ENCODE measurements at places on chromosomes 16 and 17.

GRCh38 chr17:46047398-46047797 is 48.3 kb downstream of the STH start:
- DNase-seq = no peak

GRCh38 chr17:48629411-48629759 is 3.2 kb upstream of the HOXB9 start:
- no peak for DNase-seq

DNA sequence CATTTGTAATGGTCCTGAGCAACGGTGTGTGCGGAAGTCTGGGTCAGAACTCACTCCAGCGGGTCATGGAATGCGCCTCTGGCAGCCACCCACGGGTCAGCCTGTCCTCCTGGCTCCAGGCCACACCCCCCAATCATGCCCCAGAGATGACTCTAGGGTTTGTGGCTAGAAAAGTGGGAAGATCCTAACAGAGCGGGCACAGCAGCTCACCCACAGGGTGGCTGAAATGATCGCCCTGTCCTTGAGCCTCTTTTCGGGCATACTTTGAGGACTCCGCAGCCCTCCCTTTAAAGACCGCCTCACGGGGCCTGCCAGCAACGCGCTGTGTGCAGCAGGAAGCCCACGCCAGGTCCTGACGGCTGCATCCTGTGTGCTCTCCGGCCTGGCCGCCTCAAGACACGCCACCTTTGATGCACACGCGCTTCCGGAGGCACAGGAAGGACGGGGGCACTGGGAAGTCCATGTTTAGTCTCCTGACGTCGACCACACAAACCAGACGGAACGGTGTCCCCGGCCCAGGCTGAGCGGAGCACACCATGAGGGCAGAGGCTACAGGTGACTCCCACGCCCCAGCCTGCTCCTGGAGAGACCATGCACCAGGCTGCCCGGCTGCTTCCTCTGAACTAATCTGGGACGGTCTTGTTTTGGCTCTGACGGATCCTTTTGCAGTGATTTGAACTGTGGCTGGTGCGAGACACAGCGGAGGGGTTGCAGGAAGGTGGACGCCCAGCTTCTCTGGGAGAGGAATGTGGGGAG is 92.9 kb downstream of the TBC1D16 start:
- no peak for DNase-seq

GRCh38 chr16:79754501-79754900 is 154.0 kb upstream of the MAF start:
- no peak for DNase-seq

DNA sequence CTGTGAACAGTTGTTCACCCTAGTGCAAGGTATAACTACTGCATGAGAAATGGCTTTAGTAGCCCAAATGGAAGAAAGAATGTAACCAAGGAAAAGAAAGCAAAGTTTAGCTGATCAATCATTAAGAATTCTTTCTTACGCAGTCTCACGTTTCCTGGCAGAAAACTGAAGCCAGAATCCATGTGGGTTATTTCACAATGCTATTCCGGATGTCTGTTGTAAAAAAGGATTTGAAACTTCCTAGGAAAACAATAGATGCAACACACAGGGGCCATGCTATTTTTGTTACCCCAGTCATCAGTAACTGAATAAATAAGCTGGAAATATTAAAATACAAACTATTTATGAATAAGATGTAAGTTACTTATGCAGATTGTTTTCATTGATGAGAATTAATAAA is 802.5 kb downstream of the CDH8 start:
- no peak for DNase-seq

GRCh38 chr16:4372001-4372577 is 441 bp downstream of the VASN start:
- no peak for DNase-seq

DNA sequence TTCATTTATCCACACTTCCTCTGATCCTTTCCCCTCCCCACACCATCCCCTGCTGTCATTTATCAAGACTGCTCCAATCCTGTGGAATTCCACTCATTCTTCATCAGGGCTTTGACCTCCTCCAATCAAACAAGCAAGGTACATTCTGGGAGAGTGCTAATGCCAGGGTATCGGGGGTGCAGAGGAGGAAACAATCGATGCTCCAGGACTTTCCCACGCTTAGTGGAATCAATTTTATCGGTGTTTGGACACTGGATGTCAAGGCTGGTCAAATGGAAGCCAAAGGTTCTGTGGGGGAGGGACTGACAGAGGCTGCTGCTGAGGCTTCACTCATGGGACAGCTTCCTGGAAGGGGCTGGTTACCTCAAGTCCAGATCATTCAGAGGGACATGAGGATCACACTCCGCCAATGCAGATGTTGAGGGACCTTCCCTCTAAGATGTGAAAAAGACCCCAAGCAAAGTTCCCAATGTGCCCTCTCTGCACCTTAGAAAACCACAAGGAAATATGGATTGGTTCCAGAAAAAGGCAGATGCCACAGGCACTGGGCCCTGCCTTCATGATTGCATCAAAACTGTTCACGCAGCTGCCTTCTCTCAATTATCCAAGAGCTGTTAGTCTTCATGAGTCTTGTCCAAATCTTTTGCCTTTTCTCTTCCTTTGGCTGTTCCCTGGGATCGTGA is 44.7 kb upstream of the SOX9 start:
- DNase-seq = no peak

DNA sequence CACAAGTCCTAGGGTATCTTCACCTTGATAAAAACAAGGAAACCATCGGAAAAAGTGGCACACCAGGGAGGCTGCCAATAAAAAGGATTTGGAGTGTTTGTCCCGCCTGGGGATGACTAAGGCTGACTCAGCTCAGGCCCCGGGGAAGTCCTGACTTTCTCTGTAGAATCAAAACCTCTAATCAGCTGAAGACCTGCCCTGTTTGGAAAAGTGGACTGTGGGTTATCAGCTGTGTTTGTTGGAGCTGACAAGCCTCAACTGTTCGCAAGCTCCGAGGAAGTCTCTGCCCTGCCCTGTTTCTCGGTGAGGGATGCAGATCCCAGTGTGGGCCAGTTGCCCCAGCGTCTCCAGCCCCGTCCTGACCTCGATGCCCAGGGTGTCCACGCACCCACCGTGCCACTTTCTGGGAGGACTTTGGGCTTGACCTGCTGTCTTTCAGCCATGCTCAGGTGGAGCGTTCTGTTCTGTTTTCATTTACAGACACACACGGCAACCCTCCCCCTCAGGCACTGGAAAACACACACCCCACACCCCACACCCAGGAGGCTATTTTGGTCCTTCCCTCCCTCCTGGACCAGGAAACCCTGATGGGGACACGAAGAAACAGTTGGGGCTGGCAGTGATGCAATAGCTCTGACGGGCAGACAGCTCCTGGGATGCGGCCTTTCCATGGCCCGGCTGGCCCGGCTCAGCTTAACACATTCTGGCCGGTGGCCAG is 27.6 kb upstream of the PITPNA start:
- peak; percentile 59 for DNase-seq

GRCh38 chr16:66359012-66359411 is 7.5 kb upstream of the CDH5 start:
- DNase-seq = no peak

DNA sequence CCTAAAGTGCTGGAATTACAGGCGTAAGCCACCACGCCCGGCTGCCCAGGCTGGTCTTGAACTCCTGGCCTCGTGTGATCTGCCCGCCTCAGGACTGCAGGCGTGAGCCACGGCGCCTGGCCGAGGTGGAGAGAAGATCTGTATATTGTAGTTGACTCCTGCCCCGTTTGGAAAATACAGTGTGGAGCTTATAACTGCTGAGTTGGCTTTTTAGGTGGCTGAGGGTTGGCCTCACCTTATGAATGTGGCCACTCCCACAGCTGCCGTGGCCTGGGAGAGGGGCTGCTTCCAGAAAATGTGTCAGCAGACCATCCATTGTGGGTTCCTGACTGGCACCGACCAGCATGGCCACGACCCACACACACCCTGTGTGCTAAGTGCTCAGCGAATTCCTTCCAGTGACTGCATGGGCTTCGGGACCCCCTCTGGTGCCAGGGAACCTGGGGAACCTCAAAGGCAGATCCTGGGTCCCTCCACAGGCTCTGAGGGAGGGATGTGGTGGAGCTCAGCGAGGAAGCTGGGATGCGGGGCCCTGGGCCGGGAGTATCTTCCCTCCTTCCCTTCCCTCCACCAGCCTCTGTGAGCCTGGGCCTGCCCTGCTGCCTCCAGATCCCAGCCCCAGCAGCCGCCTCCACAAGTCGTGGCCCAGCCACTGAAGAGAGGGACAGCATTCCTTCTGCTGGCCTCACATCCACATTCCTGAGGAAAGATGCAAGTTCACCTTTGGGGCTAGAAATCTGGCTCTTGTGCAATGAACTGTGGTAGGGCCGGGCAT is 10.9 kb upstream of the RAB11FIP3 start:
- no peak for DNase-seq

- no peak for DNase-seq
Observed at GRCh38 chr16:86761111-86762031, 183.0 kb downstream of the FOXL1 start.

- DNase-seq = no peak
Observed at GRCh38 chr16:66873685-66874055, 6.6 kb upstream of the PDP2 start.

- DNase-seq = no peak
Observed at GRCh38 chr17:14580499-14580898, 279.6 kb downstream of the HS3ST3B1 start.

DNA sequence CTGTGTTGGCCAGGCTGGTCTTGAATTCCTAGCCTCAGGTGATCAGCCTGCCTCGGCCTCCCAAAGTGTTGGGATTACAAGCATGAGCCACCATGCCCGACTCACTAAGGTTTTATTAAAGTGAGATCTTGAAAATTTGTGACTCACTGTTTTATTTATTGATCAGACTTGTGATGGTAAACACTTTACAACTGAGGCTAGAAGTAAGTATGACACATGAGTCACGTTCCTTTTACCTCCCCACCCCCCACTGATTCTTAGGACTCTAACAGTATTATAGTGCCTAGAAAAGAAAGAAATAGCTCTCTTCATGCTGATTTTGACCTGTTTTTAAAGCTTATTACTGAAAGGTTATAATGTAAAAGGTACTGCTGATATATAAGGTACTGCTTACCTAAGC is 160.6 kb downstream of the TANC2 start:
- no peak for DNase-seq

- DNase-seq = no peak
Observed at GRCh38 chr17:82328141-82328993, 5.2 kb downstream of the SECTM1 start.

- no peak for DNase-seq
Observed at GRCh38 chr17:82287013-82287867, 13.7 kb upstream of the CSNK1D start.

GRCh38 chr16:67541391-67542263 is 13.0 kb downstream of the RIPOR1 start:
- no peak for DNase-seq

Data from occipital lobe (tissue), 3 donors.